ENCODE measurements at places on chromosomes 4 and X.

DNA sequence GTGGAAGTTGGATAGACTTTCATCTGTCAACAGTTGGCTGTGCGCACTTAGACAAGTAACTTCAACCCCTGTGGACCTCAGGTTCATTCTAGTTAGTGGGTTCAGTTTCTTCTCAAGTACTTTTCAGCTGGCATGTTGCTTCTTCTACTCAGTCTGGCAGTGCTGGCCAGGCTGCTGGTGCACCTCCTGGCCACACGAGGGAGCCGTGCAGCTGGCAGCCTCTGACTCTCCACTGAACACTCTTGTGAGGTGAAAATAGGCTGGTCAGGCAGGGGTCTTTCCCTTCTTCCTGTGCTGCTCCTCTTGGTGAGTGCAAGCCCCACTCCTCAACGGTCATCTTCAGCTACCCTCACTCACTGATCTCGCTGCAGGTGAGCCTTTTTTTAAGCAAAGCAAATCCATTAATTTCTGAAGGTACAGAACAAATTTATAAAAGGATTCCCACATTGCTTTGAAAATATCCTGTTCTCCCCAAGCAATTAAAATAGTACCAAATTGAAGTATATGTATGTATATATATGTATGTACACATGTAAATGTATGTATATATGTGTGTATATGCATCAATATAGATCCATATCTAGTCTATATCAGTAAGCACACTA, 30.6 kb downstream of the LONRF3 start:
- peak; percentile 18 for DNase-seq

DNA sequence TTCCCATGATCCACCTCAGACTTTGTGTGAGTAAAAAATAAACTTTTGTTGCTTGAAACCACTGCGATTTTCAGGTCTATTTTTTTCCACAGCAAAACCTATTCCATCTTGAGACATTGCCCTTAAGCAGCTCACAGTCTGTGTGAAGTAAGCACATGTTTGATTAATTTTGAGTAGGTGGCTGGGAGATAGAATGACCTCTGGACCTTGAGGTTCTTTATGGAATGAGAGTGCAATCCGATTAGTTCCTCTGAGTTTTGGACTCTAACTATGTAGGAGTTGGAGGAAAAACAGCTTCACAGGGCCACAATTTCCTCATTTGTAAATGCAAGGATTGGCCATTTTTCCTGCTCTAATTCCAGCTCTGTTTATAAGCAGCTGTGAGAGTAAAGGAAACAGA, 234.1 kb upstream of the IGFBP7 start:
- DNase-seq: no peak

DNA sequence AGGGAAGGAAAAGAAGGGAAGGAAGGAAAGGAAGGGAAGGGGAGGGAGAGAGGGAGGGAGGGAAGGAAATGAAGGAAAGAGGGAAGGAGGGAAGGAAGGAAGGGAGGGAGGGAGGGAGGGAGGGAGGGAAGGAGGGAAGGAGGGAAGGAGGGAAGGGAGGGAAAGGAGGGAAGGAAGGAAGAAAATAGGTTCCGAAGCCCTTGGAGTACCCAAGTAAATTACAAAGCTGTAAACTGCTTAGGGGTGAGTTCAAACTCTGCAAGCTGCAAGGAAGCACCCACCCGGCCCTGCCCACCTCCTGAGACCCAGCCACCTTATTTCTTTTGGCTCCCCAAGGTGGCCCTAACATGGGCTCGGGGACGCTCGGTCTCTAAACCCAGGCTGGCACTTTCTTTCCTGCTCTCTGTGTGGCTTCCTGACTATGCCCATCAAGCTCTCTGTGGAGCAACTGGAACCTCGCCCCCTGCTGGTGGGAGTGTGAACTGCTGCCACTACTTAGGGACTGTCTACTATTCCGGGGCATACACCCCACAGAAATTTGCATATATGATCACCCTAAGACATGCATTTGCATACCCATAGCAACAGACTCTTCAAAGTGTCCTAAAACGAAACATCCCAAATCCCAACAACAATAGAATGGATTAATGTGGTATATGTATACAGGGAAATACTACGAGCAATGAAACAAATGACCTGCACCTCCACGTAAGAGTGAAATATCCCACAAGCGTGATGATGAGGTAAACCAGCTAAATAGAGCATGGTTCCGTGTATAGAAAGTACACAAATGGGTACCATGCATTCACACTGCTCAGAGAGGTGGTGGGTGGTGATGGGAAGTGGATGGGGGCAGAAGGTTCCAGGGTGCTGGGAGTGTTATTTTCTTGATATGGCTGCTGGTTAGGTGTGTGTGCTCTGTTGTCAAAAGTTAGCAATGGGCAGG, 151.7 kb upstream of the TBL1X start:
- DNase-seq: peak; percentile 44

DNA sequence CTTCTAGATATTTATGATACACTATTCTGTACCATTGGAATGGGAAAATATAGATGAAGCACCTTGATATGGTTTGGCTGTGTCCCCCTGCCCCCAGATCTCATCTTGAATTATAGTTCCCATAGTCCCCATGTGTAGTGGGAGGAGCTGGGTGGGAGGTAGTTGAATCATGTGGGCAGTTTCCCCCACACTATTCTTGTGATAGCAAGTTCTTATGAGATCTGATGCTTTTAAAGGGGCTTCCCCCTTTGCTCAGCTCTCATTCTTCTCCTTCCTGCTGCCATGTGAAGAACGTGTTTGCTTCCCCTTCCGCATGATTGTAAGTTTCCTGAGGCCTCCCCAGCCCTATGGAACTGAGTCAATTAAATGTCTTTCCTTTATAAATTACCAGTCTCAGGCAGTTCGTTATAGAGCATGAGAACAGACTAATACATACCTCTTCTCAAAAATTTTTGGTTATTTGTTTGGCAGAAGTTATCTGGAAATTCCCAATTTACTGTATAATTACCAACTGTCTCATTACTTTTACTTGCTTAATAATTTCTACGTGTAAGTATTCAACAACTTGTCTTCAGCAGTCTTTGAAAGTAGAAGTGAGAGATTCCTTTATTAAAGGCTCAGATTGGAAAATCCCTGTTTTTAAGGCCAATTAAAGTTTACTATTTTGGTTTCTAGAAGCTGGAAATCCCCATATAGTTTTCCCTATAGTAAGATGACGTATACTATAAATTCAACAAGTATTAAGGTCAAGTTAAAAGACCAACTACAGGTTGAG, 152.7 kb downstream of the RNF150 start:
- DNase-seq: no peak

GRCh38 chr4:69323284-69323683, 43.0 kb downstream of the UGT2B28 start:
- DNase-seq: no peak

Data from activated CD4-positive, CD25-positive, alpha-beta regulatory T cell (primary cell).